Right hindlimb (tissue), 1 donor: ENCODE measurements at places on chromosomes 5 and 9.

DNA sequence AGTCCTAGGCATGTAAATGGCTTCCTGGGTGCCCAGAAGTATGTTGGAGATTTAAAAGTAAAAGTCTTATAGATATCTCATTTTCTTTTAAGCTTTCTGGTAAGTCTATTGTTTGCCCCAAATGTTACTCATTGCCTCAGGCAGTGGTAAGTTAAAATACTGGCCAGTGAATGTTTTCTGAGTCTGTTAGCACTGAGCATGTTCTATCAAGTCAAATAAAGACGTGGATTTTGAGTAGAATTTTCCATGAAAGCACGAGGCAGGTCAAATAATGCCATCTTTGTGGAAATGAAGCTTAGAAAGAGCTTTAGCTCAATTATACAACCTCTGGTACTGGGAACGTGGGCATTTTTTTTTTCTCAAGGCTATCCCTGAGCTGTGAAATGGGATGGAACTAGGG, 651.3 kb upstream of the ACO1 start:
- DNase-seq, result no peak

- DNase-seq, result no peak
Measured at GRCh38 chr9:100619665-100620064, 41.8 kb downstream of the CAVIN4 start.

GRCh38 chr5:91224456-91224855, 158.7 kb downstream of the ARRDC3 start:
- DNase-seq, result no peak

- DNase-seq, result no peak
Measured at GRCh38 chr5:84861306-84861705, 476.6 kb upstream of the EDIL3 start.

GRCh38 chr5:107792940-107793339, 122.2 kb upstream of the EFNA5 start:
- DNase-seq, result no peak

DNA sequence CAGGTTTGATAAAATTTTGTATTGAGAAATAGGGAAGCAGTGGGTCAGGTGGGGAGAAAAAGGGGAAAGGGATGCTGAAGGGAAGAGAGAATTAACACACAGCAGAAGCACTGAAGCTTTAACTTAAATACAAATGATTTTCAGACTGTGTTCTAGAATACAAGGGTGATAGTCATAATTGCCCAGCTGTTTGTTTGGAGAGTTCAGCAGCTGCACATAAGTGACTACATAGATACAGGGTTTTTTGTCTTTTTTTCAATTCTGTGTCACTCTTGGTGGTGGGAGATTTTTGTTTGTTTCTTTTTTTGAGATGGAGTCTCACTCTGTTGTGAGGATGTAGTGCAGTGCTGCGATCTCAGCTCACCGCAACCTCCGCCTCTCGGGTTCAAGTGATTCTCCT, 590.4 kb upstream of the SEMA6A start:
- no peak for DNase-seq

DNA sequence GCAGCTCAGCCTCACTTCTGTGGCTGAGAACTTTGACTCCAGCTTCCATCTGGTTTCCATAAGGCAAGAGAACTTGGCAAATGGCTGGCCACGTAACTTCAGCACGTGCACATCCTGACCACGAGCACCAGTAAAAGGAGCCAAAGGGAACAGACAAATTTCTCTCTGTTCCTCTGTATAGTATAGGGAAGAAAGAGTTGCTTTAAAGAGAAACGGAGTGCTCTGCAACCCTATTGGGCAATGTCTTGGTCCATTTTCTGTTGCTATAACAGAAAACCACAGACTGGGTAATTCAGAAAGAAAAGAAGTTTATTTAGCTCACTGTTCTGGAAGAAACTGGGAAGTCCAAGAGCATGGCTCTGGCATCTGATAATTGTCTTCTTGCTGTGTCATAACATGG, 558.7 kb downstream of the ACTL7B start:
- DNase-seq, result peak; percentile 80

DNA sequence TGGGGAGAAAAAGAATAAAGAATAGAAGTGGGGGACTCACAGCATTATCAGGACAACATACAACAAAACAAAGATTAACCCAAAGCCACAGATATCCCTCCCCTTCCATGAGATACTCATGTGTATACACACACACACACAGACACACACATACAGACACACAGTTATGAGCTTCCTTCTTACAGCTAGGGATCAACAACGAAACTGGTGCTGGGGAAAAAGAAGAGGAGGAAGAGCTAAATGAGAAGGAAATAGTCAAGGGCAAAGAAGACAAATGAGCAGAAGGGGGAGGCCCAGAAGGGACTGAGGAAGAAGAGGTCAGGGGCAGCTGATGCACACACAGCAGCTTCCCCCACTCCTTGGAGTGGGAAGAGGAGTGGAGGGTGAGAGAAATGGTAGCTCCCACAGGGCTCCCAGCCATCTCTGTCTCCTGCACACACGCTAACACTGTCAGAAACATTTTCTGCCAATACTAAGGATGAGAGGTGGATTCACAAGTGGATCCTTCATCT, 66.2 kb downstream of the SIL1 start:
- no peak for DNase-seq

- DNase-seq, result peak; percentile 75
Measured at GRCh38 chr5:126857472-126858410, 80.8 kb downstream of the LMNB1 start.

- DNase-seq, result no peak
Measured at GRCh38 chr5:102916109-102916508, 161.0 kb downstream of the PAM start.

DNA sequence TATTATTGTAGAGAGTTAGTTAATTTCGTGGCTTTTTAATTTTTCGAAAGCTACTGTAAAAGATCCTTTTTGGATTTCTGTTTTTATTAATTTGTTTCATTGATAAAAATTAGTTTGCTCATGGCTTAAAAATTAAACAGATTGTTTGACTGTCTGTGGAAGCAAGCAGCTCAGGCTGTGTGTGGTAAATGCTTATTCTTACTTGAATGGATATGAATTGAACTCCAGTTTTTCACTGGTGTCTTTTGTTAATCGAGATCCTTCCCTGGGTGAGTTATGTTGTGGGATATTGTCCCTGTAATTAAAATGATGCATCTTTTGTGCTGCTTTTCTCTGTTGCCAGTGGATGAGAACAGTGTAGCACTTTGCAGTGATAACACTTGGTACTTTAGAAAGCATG, 75.3 kb downstream of the PIK3R1 start:
- no peak for DNase-seq

DNA sequence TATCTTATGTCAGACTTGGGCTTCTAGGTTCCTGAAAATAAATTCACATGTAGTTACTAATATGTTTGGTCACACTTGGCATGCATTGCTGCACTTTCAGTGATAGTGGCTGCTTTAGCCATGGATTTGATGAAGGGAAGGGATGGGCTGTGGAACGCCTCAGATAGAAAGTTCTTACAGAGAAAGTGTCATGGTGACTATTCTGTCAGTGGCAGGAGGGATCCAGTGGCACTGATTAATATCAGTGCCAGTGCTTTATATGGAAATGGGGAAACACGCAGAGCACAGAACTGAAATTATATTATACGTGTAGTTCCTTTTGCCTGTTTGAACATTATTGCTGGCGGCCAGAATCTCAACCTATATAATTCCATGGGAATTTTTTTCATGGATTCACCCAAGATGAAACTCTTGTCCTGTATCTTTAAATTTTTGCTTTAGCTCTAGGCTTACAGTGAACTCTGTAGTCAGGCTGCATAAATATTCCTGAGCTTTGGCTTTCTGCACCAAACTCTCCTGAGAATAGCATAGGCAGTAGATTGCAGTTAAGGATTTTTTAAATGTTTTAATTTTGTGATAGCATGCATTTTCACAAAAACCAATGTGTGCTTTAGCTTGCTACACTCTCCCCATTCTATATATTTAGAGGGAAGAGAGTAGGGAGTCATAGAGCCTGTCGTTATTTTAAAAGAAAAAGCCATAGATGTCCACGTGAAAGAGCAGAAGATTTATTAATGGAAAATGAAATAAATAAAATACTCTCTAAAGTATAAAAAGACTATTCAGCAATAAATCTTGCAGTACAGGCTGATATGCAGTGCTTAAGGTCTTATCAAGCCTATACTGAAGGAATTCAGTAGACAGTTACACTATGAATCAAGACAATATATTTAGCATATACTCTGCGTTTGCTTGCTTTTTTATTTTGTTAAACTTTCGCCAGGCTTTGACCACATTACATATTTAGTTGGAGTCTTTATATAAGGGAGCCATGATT, 98.7 kb downstream of the EDIL3 start:
- DNase-seq, result no peak

DNA sequence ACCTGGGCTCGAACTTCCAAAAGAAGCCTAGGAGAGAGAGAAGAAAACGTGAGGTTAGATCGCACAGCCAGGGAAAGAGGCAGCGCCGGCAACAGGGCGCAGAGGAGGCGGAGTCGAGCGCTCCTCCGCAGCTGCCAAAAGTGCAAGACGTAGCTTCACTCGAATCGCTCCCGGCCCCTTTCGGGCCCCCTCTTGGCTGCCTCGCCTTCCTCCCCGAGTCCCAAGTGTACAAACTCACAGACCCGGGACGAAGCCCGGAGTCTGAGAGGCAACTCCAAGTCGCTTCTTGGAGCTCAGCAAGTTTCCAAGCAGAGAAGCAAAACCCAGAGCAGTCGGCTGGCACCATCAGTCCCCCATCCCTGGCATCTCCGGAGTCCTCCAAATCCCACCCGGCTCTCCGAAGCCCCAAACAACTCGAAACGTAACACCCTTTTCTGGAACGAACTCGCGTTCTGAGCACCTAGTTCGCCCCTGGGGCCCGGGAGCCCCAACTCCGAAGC, 1.2 kb downstream of the MIER3 start:
- peak; percentile 94 for DNase-seq

- no peak for DNase-seq
Measured at GRCh38 chr9:33108472-33108871, 32.0 kb upstream of the SMU1 start.

DNA sequence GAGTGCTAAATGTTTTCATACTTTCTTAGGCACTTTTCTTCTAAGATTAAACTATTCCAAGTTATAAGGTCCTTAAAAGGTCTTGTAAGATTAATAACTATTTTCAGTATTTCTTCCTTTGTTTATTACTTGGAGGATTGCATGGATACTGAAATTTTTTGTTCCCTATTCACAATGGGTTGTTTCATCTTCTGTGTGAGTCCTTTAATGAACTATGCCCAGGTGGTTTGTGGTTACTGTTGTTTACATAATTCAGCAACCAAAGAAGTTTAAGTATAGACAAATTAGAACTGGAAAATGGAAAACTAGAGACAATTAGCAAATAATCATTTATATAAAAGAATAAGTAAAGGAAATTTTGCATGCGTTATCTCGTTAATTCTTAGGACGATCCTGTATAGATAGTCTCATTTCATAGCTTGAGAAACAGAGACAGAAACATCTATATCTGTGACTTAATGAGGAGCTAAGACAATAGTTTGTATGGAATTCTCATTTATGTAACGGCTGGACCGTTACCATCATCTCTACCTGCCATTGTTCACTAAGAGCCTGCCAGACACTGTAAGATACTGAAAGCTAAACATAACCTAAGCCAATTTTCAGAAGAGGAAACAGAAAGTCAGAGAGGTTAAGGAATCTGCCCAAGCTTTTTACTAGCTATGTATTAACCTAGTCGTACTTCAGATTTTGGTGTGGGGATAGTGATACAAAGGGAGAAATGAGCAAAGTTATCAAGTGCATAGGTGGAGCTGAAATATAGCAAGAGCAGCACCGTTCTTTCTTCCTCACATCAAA, 148.2 kb downstream of the PAM start:
- DNase-seq, result no peak

- no peak for DNase-seq
Measured at GRCh38 chr5:55483885-55484284, 50.9 kb downstream of the PLPP1 start.

DNA sequence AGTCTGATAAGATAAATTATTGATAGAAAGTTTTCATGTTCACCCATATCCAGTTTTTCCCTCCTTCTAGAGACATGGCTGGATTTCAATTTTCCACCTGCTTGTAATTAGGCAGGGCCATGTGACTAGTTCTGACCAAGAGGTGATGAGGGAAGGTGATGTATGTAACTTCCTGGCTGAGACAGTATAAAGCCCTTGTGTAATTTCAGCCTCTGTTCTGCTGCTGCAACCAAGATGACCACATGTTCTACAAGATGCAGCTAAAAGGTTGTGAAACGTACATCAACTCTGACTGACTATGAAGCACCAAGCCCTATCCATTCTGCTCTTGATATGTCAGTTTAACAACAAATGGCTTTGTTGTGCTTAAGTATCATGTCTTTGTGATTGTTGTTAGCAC, 376.5 kb upstream of the DAB2 start:
- DNase-seq, result no peak

GRCh38 chr5:133744051-133744959, 132.0 kb upstream of the FSTL4 start:
- no peak for DNase-seq

GRCh38 chr5:174376726-174377373, 331.3 kb downstream of the NSG2 start:
- no peak for DNase-seq

DNA sequence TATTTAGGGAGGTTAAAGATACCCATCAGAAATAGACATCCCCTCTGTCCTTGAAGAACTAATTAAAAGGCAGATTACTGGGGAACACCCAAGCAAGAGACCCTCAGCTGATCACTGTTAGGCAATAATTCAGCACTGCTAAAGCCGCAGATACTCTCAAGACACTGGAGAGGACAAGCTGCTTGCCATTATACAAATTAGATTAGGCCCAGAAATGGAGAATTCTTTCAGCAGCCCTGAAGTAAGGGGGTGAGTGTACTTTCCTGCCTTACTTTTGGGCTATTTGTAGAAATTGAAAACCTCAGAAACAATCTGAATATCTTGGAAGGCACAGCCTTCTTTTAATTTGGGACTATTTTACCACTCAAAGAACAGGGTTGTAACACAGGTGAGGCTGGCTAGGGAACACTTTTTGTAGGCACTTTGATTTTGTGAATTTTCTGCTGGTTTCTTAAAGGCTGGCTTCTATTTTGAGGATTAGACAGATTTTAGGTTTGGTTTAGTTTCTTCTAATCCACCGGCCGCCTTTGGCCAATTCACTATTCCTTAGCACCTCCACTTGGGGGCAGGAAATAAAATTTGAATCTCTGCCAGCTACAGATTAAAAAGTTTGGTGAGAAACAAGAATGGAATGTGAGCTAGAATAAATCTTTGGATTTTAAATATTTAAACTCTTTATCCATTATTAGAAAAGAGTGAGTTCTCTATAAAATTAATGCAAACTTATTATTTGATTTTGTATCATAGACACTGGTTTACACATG, 106.0 kb downstream of the SMARCA2 start:
- DNase-seq, result no peak

DNA sequence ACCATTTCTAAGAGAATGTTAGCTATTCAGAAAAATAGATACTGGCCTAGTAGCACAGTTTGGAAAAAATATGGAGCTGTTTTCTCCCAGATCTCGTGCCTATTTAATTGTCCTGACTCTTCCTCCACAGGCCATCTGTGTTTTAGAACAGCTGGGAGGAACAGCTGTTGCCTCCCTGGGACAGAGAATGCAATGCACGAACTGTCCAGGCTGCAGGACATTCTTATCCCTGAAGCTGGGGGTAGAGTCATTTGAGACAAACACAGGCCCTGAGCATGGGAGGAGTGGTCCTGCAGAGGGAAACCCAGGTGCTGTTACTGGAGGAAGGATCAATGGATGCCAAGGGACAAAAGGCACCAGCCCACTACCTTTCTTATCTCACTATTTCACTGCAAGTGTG, 20.9 kb upstream of the SPARC start:
- DNase-seq, result peak; percentile 82

- peak; percentile 69 for DNase-seq
Measured at GRCh38 chr9:113913426-113914195, 37.5 kb downstream of the ZNF618 start.

- no peak for DNase-seq
Measured at GRCh38 chr5:103793595-103794182, 231.1 kb upstream of the NUDT12 start.
